ENCODE measurements at places on chromosomes 4 and X.

- no peak for DNase-seq
Measured at GRCh38 chr4:5955856-5956255, 62.4 kb downstream of the C4orf50 start.

- DNase-seq = no peak
Measured at GRCh38 chr4:31787701-31788100, 1067.5 kb downstream of the PCDH7 start.

GRCh38 chr4:7769396-7770223 lies 170.1 kb downstream of the AFAP1 start:
- no peak for DNase-seq

DNA sequence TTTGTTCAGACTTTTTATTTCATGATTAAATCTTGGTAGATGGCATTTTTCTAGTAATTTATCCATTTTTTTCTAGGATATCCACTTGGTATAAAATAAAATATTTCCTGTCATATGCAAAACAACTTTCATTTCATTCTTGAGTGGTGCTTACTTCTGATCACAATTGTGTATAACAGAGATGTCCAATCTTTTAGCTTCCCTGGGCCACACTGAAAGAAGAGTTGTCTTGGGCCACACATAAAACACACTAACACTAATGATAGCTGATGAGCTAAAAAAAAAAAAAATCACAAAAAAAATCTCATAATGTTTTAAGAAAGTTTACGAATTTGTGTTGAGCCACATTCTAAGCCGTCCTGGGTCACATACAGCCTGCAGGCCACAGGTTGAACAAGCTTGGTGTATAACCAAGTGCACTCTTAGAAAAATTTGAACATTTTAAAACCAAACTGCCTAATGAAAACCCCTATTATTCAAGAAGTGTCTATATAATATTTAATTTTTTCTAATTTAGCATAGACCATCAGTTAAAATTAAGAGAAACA lies 41.3 kb upstream of the SPP1 start:
- DNase-seq = no peak

GRCh38 chrX:46703980-46704379 lies 54.9 kb downstream of the SLC9A7 start:
- DNase-seq = no peak

- DNase-seq = no peak
Measured at GRCh38 chr4:56981795-56982201, 3.1 kb downstream of the POLR2B start.

All from NCI-H1417 (cell line).